NCI-H2029 treated with DMSO at 0.1 percent for 48 hours (cell line): ENCODE measurements at places on chromosomes 12 and 14.

DNA sequence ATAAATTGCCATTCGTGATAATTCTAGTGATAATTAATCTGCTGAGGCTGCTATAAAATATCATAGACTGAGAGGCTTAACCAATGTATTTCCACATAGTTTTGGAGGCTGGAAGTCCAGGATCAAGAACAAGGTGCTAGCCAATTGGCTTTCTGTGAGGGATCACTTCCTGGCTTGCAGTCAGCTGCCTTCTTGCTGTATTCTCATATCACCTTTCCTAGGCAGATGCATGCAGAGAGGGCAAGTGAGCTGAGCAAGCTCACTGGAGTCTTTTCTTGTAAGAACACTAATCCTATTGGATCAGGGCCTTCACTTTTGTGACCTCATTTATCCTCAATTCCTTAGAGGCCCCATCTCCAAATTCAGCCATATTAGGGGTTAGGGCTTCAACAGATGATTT, 640.7 kb downstream of the DIO2 start:
- no peak for DNase-seq

DNA sequence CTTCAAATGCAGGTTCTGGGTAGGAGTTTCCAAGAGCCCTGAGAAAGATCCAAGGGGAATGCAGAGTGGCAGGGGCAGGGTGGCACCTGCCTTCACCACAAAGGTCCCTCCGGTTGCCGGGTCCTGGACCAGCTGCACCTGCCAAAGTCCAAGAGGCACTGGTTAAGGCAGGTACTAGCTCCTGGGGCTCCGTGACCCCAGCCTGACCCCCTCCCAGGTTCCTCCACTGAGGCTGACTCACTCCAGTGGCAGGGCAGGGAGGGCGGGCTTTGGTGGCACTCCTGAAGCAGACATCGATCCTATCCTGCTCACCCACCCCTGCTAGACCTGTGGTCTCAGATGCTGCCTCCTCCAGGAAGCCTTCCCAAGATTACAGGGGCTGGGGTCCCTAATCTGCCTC, 11.4 kb downstream of the RPS6KL1 start:
- no peak for DNase-seq

GRCh38 chr12:120119271-120119973, 2.9 kb upstream of the RAB35 start:
- DNase-seq = no peak

GRCh38 chr12:42609605-42610004, 20.1 kb upstream of the PRICKLE1 start:
- DNase-seq = no peak

DNA sequence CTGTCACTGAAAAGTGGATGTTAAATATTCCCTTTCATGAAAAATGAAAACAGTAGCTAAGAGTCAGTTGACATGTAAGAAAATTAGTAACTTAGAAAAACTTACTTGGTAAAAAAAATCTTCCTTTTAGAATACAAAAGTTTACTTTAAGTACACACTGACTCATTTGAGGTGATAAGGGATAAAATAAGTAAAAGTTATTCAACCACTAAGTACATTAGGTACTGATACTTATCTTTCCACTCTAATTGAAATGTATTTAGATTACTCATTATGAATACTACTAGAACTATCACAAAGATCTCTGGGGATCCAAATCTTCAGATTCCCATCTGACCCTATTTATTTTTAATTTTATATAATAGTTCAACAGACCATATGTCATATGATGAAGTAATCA, 12.2 kb downstream of the SYCP3 start:
- DNase-seq = no peak

DNA sequence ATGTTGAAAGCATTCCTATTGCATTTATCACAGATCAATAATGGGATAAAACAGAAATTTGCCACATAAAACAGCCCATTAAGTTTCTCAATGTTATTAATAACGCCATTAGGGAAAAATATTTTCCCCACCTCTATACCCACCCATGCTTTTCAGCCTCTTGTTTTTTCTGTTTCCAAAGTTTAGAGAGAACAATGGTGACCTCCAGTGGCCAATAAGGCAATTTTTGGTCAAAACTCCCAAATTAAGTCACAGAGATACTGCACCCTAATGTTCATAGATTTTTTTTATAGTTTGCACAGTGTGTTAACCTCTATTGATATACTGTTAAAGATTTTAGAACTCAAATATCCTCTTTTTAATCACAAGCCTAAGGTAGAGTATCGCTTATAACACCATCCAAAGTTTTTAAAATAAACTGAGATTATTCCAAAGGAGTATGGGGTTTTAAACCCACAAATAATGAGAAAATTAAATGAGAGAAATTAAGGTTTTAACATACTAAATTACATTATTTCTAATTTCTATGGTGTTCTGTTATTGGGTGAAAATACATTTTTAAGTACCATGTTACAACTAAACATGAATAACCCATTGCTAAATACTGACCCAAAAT, 184.7 kb upstream of the DCN start:
- DNase-seq = no peak

GRCh38 chr12:116454950-116455447, 104.2 kb upstream of the MAP1LC3B2 start:
- no peak for DNase-seq

DNA sequence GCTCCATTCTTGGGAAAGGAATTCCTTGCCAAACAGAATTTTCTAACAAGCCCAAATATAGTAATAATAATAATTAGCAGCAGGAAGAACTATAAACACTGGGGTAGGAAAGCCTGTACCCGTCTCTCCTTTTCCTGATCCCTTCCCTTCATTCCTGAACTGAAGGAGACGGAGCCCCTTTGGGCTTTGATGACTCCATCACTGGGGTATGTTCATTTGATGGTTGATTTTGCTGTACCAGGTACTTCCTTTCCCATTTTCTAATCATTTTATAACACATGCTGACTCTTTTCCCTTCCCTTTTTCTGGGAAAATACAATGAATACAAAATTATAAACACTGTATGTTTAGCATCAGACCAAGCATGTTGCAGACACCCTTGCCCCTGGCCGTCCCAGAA, 3.6 kb upstream of the RCOR1 start:
- no peak for DNase-seq

DNA sequence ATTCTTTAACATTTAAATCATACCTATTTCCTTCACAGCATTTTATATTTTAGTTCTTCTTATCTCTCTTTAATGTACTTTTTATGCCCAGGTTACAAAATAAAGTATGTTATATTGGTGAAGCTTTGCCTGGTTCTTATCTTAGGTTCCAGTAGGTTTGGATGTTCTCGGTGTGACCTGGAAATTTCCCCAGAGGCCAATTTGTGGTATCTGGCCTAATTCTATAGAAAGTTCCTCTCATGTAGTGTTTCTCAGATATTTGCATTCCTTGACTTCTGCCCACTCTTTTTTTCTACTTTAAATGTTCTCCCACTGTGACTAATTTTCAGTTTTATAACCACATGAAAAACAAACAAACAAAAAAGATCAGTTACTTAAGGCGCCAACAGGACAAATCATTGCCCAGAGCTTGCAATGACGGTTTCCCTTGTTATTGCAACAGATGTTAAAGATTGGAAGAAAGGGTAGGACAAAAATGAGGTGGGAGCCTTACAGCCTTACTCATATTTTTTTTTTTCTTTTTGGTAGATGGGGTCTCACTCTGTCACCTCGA, 41.2 kb upstream of the PPM1H start:
- DNase-seq = no peak

- no peak for DNase-seq
These were observed 78.3 kb downstream of the AACS start for GRCh38 chr12:125143491-125143890.

DNA sequence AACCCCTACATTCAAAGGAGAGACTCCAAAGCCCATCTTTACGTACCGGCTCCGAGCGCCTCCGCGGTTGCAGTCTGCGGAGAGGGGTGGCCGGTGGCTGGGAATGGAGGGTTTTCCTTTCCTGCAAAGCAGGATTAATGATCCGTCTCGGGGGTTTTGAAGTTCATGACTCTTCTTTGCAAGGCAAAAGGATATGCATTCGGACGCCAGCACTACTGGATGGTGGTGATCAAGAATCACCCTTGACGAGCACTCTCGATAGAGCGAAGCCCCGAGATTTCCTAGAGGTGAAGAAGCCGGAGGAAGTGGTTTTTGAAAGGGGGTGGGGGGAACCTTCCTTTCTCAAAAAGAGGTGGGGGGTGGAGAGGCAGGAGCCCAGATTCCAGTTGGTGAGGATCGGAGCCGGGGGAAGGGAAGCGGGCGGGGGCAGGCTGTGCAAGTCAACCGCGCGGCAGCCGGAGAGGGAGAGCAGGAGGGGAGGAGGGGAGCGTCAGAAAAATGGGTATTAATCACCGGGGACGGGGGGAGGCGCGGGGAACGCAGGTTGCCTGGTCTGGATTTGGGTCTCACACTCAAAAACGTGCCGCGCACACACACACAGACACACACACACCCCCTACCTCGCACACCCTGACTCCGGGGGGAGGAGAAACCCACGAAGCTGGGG, at the start of gene GRIN2B:
Gene GRIN2B (minus strand): TSS at position 307 of the 667 bp plus-strand sequence. CDS start 115,394 bp downstream, outside the sequence.
- DNase-seq = no peak
